Stromal cell of bone marrow (primary cell): ENCODE measurements at places on chromosomes 4 and X.

- no peak for DNase-seq
These were observed 457.5 kb upstream of the GRID2 start for GRCh38 chr4:91846233-91846632.

- DNase-seq, result no peak
These were observed 67.0 kb upstream of the TSPAN7 start for GRCh38 chrX:38494239-38494823.

DNA sequence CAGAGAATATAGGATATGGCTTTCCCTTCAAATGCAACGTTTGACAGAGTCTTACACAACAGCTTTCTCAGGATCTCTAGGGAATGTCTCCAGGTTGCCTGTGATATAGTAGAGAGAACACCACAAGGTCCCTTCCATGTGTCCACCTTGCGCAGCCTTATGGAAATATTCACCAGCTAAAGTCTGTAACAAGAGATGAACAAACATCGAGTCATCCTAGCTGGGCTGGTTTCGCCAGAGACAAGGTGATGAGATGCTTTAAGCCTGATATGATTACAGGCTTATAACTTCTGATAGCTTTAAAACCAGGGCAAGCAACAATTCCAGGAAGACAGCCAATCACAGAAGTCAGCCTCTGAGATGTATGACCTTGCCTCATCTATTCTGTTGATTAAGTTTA, 83.8 kb downstream of the SEL1L3 start:
- no peak for DNase-seq

DNA sequence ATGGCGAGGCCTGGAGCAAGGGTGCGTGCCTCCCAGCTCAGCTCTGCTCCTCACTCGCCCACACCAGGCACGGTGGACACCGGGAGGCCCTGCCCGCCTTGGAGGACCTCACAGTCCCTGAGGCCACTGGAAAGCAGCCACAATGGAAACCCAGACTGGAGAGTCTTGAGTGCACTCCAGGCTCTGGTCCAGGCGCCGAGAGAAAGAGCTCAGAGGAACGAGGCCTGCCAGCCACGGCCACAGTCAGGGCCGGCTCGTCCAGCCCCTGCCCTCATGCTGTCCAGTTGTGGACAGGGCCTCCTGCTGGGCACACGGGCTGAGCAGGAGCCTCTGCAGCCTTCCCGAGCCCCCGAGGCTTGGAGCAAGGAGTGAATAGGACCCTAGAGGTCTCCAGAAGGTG, 53.3 kb upstream of the GRPEL1 start:
- DNase-seq, result no peak

DNA sequence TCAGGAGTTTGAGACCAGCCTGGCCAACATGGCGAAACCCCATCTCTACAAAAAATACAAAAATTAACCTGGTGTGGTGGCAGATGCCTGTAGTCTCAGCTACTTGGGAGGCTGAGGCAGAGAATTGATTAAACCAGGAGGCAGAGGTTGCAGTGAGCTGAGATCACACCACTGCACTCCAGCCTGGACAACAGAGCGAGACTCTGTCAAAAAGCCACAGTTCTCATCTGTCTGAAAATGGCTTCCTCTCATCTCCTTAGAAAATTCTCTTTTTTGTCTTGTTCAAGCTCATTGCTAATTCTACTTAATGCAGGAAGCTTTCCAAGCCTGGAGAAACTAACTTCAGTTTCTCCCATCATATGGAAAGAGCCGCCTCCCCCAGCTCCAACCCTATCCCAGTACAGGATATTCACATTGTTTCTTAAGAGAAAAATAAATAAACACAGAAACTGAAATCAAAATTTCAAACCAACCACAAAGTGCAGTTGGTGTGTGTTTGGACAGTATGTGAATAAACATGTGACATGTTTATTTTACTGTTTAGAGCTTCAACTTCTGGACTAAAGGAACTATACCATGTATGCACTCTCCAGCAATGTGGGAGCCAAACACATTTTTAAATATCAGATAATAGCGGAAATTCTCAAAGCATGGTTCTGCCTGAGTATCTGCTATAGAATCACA, 55.0 kb upstream of the GAB1 start:
- no peak for DNase-seq

GRCh38 chrX:39957816-39958566, 139.8 kb downstream of the BCOR start:
- peak; percentile 51 for DNase-seq

GRCh38 chr4:12846368-12846767, 637.8 kb downstream of the RAB28 start:
- DNase-seq, result no peak

DNA sequence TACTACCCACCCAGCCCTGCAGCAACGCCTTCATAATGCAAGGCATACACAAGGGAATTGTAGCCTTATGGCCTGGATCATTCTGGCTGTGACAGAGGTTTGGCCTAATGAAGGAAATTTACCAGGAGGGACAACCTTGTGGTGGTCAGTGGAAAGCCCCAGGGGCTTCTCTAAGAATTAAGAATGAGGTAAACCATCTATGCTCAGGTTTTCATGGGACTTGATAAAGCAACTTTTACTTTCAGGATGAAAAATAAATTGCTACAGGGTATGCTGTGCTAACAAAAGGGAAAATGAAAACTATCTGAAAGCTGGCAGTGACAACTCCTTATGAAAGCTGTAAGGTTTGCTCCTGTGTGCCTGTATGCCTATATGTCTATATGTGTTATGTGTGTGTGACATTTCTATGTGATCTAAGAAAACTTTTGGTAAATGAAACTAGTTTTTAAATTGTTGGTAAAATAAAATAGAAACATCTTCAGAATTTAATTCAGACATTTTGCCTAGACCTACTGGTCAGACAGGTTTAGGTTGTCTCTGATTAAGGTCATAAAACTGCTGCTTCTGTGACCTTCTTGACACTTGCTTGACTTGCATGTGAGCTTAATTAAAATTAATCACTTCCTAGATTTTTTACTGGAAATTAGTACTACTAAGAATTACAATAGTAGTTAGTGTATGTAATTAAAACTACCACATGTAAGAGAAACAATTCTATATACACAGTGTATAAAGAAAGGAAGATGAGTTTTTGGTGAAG, 19.9 kb upstream of the TXK start:
- DNase-seq, result no peak

- DNase-seq, result no peak
These were observed 912 bp downstream of the CXorf65 start for GRCh38 chrX:71105628-71106027.

DNA sequence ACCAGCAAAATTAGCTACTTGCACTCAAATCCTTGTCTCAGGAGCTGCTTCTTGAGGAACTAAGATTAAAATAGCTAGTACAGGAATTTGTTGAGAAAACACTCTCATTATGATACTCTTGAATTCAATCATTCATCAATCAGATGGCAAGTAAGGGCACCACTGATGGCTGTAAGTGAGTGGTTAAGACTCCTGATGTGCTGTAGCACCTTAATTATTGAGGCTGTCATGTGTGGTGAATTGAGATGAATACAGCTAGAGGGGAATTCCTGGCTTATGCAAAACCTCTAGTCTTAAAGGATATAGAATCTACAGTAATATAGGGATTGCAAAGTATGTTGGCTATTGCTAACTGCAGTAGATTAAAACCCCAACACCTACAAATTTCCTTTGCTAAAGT, 509.1 kb downstream of the IQCM start:
- DNase-seq, result no peak

GRCh38 chrX:115591856-115592842, 31.2 kb downstream of the PLS3 start:
- DNase-seq, result no peak

DNA sequence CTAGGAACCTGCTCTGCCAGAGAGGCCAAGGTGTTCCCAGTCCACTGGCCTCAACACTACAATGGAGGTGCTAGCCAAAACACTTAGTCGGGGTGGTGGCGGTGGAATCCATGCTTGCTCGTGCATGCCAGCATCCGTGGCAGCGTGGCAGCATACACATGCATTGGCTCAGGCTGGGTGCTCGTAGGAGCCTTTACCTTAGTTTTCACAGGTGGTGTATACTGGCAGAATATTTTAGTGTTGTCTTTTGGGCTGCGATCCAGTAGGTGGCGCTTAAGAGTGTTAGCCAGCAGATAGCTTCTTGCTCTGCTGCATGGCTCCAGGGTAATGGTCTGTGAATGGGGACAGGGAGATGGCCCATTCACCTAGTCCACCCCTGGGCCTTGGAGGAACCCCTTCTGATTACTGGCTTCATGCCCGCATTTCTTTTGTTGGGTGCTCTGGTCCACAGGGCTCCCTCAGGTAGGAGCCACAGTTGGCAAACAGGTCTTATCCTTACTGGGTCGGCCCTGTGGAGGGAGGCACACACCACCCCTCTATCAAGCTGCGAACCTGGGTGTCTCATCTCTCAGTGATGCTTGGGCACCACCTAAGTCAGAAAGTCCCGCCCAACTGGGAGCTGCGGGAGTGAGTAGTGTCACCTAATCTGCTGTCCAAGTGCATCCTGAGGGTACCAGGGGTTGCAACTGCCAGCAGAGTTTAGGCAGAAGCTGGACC, 40.0 kb downstream of the RIPPLY1 start:
- no peak for DNase-seq

DNA sequence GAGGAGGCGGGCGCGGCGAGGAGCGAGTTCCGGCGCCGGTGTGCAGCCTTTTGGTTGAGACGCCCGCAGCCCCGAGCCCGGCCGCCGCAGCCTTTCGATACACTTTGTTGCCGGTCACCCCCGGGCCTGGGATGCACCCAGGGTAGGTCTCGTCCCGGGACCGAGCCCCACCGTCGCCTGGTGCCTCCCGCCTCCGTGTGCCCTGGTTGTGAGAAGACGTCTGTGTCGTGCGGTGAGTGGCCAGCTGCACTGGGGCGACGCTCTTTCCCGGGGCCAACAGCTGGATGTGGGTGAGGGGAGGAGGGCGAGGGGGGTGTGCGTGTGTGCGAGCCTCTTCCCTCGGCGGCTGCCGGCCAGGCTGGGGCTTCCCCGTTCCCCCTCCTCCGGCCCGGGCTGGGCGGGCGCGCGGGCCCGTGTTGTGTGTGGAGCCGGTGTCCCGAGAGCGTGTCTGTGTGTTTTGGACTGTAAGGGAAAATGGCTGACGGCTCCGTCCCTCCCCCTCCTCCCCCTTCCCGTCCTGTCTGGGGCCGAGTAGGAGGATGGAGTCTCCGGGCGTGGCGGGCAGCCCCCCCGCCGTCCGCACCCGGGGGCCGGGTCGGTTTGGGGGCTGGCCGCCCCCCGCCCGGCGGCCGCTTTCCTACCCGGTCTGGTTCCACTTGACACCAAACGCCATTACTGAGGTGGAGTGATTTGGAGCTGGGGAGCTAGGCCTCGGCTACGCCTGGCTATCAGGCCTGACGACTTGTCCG, 807 bp downstream of the USP9X start:
- no peak for DNase-seq

DNA sequence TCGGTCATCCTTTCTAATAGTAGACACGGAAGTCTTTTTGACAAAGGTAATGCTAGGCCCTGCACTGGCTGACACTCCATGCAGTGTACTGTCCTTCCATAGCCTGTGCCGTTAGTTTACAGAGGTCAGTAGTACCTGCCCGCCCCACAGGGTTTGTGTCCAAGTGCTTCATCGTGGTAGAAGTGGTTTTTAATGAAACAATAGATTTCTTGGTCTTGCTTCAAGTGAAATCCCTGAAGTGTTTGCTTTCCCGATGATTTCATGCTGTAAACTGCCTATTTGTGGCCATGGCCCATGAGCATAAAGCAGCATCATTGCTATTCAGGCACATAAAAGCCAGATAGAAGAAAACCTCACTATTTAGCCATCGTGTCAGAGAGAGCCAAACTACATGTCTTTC, 139.3 kb downstream of the GPR143 start:
- no peak for DNase-seq

DNA sequence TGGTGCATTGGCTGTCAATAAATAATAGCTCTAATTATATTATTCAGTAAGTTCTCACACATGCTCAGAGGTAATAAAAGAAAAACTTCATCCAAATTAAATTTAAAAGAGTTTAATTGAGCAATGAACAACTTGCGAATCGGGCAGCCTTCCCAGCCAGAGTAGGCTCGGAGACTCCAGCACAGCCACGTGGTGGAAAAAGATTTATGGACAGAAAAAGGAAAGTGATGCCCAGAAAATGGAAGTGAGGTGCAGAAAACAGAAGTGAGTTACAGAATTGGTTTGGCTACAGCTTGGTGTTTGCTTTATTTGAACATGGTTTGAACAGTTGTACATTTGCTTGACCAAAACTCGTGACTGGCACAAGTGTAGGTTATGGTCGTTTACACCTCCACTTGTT, 13.6 kb upstream of the BOD1L1 start:
- DNase-seq, result no peak

GRCh38 chr4:26854701-26855100, 5.9 kb upstream of the STIM2 start:
- DNase-seq, result no peak
